ENCODE measurements at places on chromosomes 12 and 14.

DNA sequence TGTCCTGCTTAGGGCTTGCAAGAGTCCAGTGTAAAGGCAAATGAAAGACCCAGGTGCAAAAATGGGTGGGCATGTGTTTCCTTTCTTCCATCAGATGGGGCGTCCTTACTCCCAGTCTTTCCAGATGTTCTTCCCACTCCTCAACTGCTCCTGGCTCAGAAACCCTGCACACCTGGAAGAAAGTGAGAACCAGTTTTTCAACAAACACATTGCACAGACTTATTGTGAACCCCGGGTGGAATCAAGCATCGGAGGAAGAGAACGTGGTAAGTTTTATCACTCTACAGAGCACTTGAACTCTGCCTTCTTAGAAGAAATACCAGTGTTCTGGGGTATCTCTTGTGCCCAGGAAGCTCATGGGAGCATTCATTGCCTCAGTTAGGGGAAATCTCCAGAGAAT is 93.3 kb downstream of the TMX1 start:
- no peak for DNase-seq

DNA sequence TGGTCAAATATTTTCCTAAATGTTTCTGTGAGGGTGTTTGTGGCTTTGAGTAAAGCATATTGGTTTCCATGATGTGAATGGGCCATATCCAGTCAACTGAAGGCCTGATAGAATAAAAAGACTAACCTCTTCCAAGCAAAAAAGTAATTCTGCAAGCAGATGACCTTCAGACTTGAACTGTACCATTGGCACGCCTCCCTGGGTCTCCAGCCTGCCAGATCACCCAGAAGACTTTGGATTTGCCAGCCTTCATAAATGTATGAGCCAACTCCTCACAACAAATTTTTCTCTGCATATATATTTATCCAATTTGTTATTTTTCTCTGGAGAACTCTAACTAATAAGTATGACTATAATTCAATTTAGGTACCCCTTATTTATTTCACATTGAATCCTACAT is 190.3 kb downstream of the KIF21A start:
- no peak for DNase-seq

- no peak for DNase-seq
Measured at GRCh38 chr12:75759842-75760572, 248.6 kb upstream of the KRR1 start.

DNA sequence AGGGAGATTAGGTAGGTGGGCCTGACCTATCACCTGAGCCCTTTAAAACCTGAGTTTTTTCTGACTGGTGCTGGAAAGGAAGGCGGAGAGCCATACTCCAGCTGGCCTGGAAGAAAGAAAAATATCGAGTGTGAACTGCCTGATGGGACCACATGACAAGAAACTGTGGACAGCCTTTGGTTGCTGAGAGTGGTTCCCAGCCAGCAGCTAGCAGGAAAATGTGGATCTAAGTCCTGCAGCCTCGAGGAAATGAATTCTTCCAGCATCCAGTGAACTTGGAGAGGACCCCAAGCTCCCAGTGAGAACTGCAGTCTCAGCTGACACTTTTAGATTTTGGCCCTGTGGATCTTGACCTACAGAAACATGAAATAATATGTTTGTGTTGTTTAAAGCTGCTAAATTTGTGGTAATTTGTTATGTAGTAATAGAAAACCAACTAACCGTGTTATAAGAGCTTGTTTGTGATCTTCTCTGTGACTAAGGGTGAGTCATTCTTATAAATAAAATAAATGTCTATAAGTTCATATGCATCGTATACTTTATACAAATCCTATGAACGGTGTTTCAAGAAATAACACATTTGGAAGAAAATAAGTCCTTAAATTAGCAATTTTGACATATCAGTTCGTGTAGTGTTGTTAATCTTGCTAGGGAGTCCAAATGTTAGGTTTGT is 359.6 kb downstream of the BMP4 start:
- DNase-seq: no peak

DNA sequence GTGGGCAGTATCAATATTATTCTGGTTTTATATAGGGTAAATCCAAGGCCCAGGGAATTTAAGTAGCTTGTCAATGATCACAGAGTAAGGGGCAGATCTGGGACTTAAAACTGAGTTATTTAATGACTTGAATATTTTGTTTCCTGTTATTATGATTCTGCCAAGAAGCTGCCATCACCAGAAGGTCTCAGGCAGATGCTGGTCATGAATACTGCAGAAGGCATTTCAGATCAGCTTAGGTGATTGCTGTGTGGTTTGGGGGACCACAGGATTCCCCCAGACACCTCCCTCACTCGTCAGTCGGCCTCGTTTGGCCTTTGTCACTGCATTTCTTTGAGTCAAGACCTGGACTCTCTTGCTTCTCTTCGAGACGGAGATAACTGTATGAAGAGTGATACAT is 47.7 kb upstream of the EVL start:
- DNase-seq: no peak

DNA sequence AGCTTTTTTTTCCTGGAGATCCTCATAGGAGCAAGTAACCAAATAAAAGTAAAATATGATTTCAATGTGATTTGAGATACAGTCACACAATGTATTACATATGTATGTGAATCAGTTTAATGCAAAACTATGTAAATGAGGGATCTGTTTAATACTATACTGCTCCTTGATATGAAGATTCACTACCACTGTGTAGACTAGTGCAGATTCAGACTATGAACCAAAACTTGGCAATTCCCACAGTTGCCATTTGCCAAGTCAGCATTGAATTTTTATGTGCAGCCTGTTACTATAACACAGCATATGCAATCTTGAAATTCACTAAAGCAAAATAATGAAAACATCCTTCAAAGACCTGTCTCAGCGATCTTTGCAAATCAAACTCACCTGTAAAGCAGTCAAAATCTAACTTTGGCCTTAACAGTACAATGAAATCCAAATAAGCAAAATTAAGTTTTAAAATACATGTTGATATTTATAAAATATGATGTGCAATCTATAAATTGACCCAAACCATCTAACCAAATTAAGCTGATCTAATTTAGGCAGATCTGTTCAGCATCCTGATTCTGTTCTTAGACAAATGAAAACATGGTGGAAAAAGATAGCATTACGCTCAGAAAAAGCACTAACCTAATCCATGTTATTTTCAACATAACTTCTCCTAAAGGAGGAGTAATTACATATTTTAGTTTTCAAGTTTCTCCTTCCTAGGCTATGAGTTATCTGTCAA is 25.5 kb upstream of the LMNTD1 start:
- DNase-seq: no peak

DNA sequence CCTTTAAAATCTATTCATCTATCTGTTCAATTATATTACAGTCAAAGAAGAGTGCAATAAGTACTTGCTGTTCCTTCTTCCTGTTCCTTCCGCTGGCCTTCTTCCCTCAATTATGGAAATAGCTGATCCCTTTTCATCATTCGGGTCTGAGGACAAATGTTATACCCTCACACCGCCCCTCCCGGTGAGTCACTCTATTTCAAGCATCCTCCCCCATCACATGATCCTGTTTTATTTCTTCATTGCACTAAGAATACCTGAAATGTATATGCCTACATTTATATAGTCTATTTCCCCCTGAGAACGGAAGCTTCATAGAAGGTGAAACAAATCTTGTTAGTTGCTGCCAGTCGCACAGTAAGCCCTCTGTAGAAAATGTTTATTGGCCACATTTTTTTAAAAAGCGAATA is 2.5 kb downstream of the SLC38A1 start:
- peak; percentile 16 for DNase-seq

GRCh38 chr14:86604561-86604960 is 1074.6 kb downstream of the FLRT2 start:
- no peak for DNase-seq

DNA sequence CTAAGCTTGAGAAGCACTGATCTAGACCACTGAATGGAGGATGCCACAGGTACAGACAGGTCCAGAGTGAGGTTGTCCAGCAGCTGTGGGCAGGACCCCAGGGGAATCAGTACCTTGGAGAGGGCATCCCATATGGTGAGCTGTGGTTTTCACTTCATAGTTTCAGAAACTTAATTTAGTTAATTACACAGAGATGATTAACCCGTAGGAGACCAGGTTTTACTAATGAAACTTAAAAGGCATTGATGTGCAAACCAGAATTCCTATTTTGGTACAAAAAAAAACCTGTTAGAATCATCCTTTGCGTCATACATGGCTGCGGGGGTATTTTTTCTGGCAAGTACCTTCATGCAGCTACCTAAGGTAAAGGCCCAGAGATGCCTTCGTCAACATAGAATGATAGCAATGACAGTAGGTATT is 159.3 kb downstream of the DACT1 start:
- no peak for DNase-seq

DNA sequence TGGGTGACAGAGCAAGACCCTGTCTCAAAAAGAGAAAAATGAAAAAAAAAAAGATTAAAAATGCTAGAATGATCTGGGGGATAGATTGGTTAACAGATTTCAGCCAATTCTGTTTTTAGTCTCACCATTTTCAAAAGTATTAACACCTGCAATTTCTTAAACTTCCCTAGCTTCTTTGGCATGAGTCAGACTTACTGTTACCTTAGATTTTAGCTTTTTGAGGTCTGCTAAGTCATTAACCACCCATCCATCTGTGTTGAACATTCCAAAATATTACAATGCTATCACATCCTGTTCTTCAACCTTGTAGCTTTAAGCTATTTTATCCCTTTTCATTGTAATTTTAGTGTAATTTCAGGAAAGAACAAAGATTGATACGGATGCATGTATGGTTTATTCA is 59.3 kb downstream of the PPP1R13B start:
- no peak for DNase-seq

- DNase-seq: no peak
Measured at GRCh38 chr14:34450958-34451357, 11.1 kb downstream of the SPTSSA start.

DNA sequence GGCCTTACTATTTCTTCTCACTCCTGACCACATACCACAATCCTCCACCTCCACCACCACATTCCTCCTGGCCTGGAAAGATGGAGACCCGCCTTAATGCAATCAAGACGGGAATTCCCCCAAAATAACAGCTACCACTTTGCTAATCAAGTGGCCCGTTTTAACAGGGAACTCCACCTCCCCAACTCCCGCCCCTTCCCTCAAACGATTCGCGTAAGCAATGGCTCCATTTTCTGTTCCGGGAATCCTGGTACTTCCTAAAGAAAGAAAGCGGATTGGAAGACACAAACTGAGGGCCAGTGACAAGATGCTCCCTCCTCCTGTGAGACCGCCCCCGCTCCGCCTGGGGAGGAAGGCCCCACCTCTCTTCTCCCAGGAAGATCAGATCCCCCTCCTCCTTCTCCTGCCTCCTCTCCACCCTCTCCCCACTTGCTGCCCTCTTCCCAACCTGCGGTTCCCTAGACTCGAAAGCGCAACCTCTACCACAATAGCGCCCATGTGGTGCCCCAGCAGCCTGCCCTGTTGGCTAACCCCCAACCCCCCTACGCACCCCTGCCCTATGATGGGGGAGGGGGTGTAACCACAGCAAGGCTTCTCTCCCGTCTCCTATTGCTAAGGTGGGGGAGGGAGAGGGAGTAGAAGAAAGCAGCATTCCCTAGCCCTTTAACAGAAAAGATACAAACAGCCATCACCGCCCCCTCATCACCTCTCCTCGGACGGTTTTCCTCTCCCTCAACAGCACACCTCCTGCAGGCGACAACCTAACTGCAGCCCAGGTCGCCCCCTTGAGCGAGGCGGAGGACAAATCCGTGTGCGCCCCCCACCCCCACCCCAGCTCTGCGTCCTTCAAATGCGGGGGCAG is 777 bp downstream of the ARF3 start:
- no peak for DNase-seq

- no peak for DNase-seq
Measured at GRCh38 chr12:85057370-85057963, 21.3 kb downstream of the LRRIQ1 start.

- DNase-seq: no peak
Measured at GRCh38 chr14:72595152-72595862, 298.6 kb downstream of the DPF3 start.

DNA sequence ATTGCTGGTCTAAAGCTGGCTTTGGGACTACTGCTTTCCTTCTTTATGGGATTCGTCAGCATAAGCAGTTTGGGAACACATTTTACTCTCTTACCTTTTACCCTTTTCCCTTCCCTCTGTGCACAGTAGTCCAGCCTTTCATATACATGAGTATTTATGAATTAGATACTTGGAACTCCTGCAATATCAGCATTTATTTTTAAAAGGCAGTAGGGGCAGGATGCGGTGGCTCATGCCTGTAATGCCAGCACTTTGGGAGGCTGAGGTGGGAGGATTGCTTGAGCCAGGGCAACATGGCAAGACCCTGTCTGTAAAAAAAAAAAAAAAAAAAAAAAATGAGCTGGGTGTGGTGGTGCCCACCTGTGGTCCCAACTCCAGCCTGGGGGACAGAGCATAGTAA is 3.0 kb downstream of the NUBPL start:
- DNase-seq: no peak

DNA sequence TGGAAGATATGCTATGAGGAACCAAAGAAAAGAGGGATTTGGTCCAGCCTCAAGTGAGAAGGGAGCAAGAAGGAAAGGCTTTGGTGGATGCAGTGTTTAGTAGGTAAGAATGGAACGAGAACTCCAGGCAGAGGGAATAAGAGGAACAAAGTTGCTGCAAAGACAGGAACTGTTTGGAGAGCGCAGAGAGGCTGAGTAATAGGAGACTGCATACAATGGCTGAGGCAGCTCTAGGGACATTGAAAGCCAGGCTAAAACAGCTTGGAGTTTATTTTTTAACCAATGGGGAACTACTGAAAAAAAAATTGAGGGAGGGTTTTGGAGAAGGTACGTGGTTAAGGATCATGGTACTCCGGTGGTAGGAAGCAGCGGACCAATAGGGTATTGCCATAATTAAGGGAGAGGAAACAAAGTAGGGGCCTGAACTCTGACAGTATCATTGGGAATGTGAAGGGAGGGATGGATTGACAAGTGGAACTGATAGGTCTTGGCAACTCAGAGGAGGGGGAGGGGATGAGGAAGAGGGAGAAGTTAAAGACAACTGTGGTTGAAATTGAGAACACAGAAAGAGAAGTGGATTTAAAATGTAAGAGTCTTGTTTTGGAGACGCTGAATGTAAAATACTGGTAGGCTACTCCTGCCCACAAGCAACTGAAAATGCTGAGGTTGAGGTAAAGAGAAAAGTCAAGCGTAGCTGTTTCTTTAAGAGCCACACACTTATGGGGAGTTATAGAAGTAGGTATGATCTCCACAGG is 4.8 kb downstream of the ASCL4 start:
- no peak for DNase-seq

- DNase-seq: no peak
Measured at GRCh38 chr14:21672116-21672515, 1.5 kb downstream of the OR4E1 start.

DNA sequence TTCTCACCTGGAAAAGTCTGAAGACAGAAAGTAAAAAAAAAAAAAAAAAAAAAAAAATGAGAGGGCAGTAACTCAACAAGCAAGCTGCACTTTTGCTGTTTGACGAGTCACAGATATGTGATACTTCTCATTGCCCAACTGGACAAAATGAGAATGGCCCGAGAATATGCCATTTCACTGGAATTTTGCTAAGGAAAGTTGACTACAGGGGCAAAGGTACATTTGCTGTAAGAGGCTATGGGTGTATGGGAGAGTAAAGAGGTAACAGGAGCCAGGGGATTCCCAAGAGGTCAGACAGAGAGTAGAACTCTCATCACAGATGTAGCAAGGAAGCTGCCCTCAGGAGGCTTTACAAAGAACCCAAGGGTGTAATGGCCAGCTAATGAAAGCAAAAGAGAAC is 22.9 kb downstream of the KIF21A start:
- no peak for DNase-seq
